ENCODE measurements at places on chromosomes 11 and 22.
A peak's percentile ranks its signal among the peaks of the same experiment; 100 is the strongest.

DNA sequence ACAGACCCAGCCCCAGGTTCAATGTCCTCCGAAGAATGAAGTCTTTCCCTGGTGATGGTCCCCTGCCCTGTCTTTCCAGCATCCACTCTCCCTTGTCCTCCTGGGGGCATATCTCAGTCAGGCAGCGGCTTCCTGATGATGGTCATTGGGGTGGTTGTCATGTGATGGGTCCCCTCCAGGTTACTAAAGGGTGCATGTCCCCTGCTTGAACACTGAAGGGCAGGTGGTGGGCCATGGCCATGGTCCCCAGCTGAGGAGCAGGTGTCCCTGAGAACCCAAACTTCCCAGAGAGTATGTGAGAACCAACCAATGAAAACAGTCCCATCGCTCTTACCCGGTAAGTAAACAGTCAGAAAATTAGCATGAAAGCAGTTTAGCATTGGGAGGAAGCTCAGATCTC is 14.1 kb downstream of the APOL1 start:
- no peak for DNase-seq

- peak; percentile 17 for DNase-seq
These were observed 151.8 kb upstream of the TIMP3 start for GRCh38 chr22:32649515-32650200.

- peak; percentile 53 for DNase-seq
These were observed 8.7 kb downstream of the SPTBN2 start for GRCh38 chr11:66720223-66720898.

DNA sequence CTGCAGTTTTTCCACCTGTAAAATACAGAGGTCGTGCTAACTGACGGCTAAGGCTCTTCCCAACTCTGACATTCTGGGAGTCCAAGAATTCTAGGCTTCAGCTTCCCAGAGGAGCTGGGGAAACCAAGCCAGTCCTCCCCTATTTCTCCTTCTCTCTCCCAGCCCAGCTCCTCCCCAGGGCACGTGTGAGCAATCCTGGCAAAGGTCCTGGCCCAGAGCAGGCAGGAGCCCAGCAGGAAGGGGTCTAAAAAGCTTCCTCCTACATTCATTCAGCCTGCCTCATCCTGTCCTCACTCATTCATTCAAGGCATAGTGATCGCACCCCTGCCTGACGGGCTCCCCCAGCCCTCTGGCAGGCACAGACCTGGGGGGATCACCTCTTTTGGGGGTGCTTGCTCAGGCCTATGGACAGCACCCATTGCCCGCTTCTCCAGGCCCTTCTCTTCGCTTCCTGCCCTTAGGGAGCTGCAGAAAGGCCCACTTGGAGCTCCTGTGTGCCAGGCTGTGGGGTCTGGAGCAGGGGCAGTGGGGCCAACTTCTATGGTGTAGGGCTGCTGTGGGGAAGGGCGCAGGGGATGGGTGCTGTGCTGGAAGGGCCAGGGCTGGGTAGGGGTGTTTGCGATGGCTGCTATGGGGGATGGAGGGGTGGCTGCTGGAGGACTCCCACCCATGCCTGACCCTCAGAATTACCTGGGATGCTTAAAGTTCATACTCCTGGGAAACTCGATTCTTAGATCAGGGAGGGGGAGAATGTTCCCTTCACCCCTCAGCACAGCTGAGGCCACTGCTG is 9.8 kb downstream of the KCNC1 start:
- DNase-seq = no peak

All from stimulated activated CD4-positive, alpha-beta T cell treated with anti-CD3 and anti-CD28 coated beads, TNF-alpha, amount 100 ng/mL, for 24 hours (primary cell).